ACHN (cell line): ENCODE measurements at places on chromosomes 6 and 20.
A peak's percentile ranks its signal among the peaks of the same experiment; 100 is the strongest.

GRCh38 chr20:64029293-64030117, 6.5 kb upstream of the C20orf204 start:
- no peak for DNase-seq

- no peak for DNase-seq
These were observed 20.9 kb downstream of the L3MBTL1 start for GRCh38 chr20:43528258-43528875.

- no peak for DNase-seq
These were observed 33.1 kb downstream of the HBS1L start for GRCh38 chr6:135021310-135022049.

GRCh38 chr6:90544081-90544480, 42.8 kb downstream of the MAP3K7 start:
- DNase-seq = no peak

DNA sequence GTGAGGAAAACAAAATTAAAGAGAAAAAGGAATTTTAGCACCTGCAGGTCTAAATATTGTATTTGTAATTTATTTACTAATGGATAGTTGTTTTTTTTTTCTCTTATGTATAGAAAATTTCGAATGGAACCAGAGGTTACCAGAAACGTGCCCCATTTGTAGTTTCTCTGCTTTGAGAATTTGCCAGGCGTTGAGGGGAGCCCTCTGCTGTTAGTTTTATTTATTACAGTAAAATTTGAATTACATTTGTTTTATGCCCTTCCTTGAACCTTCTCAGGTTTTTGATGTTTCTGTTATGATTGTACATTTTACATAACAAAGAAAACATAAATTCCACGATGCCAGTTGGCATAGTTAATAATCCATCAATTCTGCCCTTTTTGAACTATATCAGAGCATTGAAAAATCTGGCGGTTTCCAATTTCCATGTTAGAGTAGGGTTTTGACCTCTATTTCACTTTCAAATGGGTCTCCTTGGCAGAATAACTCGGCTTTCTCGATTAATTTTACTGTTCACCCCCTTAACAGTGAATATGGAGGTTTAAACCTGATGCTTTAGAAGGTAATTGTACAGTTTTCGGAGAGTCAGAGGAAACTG, 35.1 kb upstream of the RFPL4B start:
- DNase-seq = peak; percentile 23

GRCh38 chr20:39785252-39785917, 823.2 kb downstream of the DHX35 start:
- DNase-seq = no peak

GRCh38 chr6:42781796-42782688, at the start of gene BICRAL:
TSS of gene BICRAL (plus strand) at chr6:42782052. CDS start at chr6:42822023, 39,971 bp downstream.
- DNase-seq = peak; percentile 72

DNA sequence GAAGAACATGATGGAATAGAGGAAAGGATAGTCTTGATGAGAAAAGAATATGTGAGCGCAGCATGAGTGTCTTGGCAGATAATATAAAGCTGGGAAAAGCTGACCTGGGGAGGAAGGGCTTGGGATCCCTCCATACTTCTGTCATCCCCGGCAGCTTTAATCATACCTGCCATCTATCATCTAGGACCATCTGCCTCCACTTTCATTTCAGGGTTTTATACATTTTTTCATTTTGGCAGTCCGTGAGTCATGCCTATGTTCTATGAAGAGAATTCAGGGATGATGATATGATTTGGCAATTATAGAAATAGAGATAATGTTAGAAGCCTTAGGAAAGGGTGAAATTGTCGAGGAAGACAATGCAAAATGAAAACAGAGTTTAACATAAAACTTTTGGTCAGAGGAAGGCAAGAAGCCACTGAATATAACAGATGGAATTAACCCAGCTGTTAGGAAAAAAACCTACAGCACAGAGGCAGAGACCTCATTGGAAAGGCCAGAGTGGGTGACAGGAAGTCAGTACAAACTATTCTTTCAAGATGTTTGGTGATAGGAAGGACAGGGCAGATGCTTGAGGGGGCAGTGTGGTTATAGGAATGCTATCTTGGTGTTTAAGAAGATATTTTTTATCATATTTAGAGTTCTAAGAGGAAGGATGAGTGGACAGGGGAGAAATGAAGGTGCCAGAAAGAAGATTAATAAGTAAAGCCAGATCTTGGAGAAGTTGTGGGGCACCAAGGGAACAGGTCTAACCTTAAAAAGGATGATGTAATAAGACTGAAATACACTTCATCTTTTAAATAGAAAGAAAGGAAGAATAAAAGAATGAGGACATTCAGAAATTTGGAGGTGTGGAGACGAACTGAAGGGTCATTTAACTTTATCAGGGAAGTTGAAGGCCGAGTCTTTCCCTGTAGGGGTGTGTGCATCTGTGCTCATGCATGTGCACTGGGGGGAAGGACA, 37.8 kb downstream of the MARCKS start:
- no peak for DNase-seq

- no peak for DNase-seq
These were observed 13.4 kb downstream of the KCNQ2 start for GRCh38 chr20:63459070-63459380.

- DNase-seq = no peak
These were observed 43.4 kb downstream of the RALY start for GRCh38 chr20:34037121-34037520.

DNA sequence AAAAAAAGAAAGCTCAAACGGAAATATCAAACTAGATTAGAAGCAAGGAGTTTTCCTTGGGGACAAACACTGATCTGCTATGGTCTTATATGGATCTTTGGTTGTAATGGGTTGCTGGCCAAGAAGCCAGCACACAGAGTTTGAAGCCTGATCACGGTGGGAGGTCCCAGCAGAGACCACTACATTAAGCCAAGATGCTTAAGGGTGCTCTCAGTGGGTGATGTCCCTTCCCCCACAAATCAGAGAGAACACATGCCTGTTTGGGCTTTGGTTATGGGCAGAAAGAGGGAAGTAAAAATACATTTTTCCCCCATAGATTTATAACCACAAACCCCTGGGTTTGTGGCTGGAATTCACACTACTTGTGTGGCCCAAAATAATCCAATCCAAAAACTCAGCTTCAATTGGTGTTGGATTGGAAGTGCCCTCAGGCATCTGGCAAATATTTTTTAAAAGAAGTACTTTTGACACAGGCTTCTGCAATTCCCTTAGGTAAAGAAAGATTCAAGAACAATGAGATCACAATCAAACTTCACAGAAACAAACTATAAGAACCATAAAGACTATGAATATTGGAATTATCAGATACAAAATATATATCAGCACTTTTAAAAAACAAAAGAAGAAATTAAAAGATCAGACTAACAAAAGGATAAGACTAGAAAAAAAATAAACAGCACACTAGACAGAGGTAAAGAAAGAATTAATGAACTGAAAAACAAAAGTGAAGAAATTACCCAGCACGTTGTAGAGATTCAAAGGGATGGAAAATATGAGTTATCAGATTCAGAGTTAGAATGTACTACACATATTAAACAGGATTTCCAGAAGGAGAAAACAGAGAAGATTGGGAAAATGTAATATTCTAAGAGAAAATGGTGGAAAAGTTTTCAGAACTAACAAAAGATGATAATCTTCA, 44.7 kb downstream of the ESF1 start:
- no peak for DNase-seq

- DNase-seq = no peak
These were observed 4.1 kb downstream of the ATP9A start for GRCh38 chr20:51763965-51764602.

- no peak for DNase-seq
These were observed 152.3 kb upstream of the BEND6 start for GRCh38 chr6:56802584-56802983.

GRCh38 chr6:97757575-97757974, 474.6 kb upstream of the MMS22L start:
- DNase-seq = no peak

- DNase-seq = no peak
These were observed 38.0 kb downstream of the COL12A1 start for GRCh38 chr6:75167851-75168250.

DNA sequence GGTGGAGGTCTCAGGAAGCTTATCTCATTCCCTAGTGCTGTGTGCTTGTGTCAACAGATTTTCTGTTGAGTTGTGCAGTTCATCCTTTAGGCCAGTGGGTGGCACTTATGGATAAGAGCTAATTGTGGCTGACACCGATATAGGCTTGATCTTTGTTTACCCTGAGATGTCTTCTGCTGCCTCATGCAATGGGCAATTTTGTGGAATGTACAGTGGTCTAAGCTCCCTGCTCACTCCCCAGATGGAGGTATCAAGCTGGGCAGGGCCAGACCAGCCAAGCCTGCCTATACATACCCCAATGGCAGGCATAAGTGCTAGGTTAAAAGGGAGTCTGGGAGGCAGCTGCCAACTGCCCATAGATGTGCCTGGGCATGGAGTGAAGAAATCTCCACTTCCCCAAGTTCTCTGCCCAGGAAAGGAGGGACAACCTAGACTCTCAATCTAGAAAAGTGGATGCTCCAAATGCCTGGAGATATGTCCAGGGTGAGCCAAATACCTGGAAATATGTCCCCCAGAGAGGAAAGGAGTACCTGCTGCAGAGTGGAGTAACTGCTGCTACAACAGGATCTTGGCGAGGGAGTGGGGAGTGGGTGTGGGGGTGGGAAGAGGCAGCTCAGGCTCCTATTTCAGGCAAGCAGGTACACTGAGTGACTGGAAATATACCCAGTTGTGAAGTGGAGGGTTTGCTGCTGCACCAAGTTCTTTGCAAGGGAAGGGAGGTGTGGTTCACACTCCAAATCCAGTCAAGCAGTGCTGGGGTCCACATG, 53.2 kb upstream of the ARG1 start:
- DNase-seq = peak; percentile 43

DNA sequence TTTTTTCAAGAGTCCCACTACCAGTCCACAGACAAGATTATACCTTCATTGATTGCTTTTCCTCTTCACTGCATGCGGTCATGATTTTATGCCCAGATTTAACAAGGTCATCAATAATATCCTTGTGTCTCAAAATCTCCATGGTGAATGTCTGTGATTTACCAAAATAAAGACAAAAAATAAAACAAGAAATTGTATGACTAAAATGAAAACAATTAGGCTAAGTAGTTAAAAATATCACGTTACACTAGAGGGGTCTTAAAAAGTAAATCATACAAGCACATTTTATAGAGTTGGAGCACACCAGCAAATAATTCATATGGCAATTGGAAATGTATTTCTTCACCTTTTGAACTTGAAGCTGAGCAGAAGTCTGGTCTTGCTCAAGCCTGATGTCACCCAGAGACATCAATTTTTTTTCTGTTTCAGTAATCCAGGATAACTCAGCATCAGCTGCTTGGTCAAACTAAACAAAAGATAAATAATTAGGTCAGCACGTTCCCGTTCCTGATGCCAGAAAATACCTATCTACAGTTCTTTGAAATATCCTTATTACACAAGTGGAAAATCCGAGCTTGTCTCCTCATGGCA, 125.4 kb downstream of the DST start:
- DNase-seq = no peak

DNA sequence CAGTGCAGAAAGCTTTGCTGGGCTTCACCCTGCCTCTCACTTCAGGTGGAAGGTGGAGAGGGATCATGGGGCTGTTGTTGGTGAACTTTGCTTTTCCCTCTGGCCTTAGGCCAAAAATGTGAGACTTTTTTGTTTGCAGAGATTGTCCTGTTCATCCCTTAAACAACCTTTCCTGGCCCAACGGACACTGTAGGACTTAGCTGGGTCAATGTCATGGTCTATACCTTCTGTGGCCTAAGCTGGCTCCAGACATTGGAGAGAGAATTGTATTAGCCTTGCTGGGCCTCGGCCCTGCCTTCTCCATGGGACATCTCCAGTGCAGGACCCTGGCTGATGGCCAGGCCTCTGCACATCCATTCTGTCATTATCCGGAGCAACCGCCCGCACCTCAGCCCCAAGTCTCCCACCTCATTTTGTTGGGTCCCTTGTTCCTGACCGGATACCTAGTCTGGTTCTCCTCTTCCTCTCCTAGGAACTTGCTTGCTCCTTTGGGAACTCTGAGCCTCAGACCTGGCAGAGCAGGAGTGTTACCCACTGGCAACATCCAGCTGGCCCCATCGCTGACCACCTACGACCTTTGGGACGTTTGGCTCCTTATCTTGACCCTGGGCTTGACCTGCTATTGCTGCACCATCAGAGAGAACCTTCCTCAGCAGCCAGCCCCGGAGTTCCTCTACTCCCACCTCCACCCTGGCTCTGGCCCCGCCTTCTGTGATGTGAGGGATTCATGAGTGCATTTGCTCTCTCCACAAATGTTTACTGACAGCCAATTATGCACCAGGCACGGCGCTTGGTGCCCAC, 128.2 kb downstream of the BANF2 start:
- no peak for DNase-seq

- no peak for DNase-seq
These were observed at the start of gene SIGLEC1 for GRCh38 chr20:3712279-3712873. TSS of gene SIGLEC1 (minus strand) at chr20:3712600. CDS start at chr20:3707128, 5,472 bp downstream.

DNA sequence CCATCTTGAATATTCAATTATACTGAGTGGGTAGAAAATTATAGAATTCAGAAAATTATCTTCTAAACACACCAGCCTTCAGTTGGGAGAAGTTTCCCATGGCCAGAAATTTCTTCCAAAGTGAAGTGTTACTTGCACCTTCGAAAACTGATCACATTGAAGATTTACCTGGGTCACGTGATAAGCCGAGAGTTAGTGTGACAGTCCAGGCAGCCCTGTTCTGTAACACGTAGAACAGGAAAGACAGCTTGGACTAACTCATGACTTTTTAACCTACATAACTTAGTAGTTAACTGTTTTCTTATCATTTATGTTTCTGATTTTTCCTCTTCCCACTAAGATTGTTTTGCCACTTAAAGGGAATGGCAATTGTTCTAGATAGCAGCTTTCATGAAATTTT, 118.3 kb upstream of the MTHFD1L start:
- no peak for DNase-seq

GRCh38 chr6:12504325-12504966, 212.1 kb upstream of the PHACTR1 start:
- DNase-seq = peak; percentile 47

- no peak for DNase-seq
These were observed 322.5 kb downstream of the HACE1 start for GRCh38 chr6:104537180-104537579.

GRCh38 chr20:31497838-31498540, 16.3 kb upstream of the HM13 start:
- DNase-seq = no peak

DNA sequence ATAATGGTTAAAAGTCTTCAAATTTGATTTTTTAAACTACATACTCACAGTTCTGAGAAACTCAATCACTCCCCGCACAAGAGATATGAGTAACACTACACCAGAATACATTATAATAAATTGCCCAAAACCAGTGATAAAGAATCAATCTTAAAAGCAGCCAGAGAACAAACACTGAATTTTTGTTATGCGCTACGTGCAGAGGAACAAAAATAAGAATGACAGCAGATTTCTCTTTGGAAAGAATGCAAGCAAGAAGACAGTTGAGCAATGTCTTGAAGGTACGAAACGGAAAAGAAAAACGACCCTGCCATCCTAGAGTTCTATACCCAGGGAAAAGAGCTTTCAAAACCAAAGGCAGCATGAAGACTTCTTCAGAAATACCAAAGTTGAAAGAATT, 216.7 kb downstream of the TTLL2 start:
- no peak for DNase-seq

GRCh38 chr6:25333471-25333870, 54.3 kb downstream of the CARMIL1 start:
- no peak for DNase-seq

- DNase-seq = no peak
These were observed 270.4 kb upstream of the JARID2 start for GRCh38 chr6:14975471-14975817.
